ENCODE measurements at places on chromosomes 3 and 15.

DNA sequence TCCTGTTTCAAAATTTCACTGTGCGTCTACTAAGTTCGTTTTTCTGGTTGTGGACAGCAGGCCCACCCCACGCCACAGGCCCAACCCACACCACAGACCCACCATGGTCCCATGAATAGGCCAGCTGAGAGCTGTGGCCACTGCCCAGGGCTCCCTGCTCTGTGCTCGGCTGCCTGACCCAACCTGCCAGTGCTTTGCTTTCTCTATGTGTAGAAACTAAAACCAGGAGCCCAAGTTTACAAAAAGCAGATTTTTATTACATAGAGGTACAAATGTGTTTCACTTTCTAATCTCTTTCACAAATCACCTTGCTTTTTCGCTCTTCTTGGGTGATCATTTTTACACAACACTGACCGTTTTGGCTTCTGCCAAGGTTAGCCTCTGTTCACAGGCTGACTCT lies 69.1 kb downstream of the HERC2 start:
- DNase-seq, result no peak

- DNase-seq, result no peak
Observed at GRCh38 chr3:37138816-37139215, 35.6 kb downstream of the LRRFIP2 start.

DNA sequence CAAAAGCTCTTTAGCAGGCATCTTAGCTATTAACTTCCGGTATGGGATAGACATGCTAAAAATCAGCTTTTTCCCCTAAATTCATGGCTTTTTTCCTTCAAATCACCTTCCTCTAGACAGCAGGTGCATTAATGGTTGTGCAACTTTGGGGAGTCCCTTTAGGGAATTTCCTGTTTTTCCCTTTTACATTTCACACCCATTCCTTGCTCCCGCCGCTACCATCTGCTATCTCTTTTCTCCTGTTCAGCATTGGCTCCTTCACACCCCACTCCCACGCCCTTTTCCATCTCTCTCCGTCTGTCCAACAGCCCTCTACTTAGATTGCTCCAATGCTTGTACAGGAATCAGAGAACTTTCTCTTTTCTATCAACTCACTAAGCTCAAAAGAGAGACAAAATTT lies 43.4 kb downstream of the FEZF2 start:
- DNase-seq, result no peak

DNA sequence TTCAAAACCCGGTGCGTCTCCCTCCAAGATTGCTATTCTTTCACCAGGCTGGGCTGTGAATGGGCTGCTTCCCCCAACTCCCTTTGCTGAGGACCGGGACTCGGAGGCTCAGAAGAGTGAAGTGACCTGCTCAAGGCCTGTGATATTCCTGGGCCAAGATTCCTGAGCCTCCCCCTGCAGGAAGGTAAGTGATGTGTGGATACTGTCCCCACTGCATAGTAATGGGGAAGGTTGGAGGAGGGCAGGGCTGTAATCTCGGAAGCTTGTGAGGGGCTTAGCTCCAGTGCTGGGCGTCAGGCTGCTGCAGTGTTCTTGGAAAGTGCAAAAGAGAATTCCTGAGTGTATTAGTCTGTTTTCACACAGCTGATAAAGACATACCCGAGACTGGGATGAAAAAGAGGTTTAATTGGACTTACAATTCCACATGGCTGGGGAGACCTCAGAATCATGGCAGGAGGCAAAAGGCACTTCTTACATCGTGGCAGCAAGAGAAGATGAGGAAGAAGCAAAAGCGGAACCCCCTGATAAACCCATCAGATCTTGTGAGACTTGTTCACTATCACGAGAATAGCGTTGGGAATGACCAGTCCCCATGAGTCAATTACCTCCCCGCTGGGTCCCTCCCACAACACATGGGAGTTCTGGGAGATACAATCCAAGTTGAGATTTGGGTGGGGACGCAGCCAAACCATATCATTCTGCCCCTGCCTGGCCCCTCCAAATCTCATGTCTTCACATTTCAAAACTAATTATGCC lies 67.6 kb downstream of the EFCAB12 start:
- no peak for DNase-seq

- DNase-seq, result no peak
Observed at GRCh38 chr3:64290864-64291263, 65.6 kb upstream of the PRICKLE2 start.

- DNase-seq, result no peak
Observed at GRCh38 chr3:28286595-28286994, 45.2 kb downstream of the CMC1 start.

GRCh38 chr3:11386465-11387113 lies 114.4 kb downstream of the ATG7 start:
- no peak for DNase-seq

DNA sequence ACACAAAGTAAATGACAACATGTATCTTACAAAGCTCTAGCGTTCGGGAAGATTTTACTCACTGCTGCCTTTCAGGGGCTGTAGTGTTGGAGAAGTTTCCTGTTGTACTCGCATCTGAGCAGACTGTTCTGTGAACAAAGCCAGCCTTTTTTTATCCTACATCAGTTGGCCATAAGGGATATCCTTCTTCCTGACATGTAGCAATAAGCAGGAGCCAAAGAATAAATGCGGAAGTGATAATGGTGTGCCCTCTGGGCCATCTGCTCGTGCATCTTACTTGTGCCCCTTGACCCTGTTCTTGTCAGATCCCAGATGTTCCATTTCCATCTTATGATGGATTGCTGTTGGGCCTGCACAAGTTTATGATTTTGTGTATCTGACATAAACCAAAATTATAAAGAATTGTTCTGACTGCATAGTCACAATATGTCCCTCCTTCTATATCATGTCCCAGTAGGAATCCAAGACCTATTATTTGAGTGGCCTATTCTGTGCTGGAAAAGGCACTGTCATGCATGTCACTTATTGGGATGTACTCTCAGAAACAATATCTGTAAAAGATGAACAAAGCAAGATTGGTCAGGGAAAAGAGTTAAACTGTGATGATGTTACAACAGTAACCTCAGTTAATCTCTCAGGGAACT lies 631.3 kb downstream of the NSUN3 start:
- no peak for DNase-seq

- no peak for DNase-seq
Observed at GRCh38 chr3:37741644-37742043, 120.0 kb upstream of the CTDSPL start.

DNA sequence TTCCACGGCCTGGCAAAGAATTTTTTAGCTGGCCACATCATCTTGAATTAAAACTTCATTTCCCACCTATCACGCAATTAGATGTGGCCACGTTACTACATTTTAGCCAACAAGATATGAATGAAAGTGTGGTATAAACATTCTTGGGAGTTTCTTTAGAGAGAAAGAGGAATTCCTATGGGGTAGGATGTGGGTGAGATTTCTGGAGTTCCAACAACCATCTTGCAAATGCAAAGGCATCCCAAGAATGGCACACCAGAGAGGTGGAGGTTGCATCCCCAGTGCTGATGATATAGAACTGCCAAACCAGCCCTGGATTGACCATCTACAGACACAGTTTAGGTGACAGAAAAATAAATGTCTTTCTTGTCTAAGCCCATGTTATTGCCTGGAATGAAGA lies 66.3 kb upstream of the AKAP13 start:
- no peak for DNase-seq

- no peak for DNase-seq
Observed at GRCh38 chr3:52229656-52230055, 4.2 kb upstream of the TLR9 start.

GRCh38 chr3:118955914-118956556 lies 78.6 kb downstream of the IGSF11 start:
- DNase-seq, result peak; percentile 21

DNA sequence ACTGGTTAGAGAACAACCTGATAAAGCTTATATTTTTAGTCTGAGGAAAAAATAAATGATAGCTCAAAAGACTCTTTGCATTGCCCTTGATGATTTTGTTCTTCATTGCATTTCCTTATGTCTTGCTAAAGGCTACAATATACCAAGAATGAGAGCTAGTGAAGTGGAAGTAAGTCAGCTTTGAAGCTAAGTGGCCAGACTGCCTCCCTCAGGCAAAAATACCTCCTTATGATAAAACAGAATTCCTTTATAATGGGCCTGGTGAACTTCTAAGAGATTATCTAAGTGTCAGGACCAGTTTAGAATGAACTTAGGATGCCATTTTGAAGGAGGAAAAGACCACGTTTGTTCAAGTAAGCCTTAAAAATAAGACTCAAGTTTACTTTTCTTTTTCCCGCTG lies 678.4 kb downstream of the ROBO2 start:
- DNase-seq, result no peak

- no peak for DNase-seq
Observed at GRCh38 chr3:24145981-24146822, 201.1 kb downstream of the NR1D2 start.

- DNase-seq, result no peak
Observed at GRCh38 chr15:36370731-36371112, 208.7 kb upstream of the CDIN1 start.

GRCh38 chr15:67022587-67023105 lies 42.8 kb upstream of the SMAD3 start:
- no peak for DNase-seq

GRCh38 chr3:67704322-67704721 lies 49.9 kb upstream of the SUCLG2 start:
- peak; percentile 25 for DNase-seq

GRCh38 chr15:76293361-76293760 lies 17.9 kb downstream of the ETFA start:
- no peak for DNase-seq

DNA sequence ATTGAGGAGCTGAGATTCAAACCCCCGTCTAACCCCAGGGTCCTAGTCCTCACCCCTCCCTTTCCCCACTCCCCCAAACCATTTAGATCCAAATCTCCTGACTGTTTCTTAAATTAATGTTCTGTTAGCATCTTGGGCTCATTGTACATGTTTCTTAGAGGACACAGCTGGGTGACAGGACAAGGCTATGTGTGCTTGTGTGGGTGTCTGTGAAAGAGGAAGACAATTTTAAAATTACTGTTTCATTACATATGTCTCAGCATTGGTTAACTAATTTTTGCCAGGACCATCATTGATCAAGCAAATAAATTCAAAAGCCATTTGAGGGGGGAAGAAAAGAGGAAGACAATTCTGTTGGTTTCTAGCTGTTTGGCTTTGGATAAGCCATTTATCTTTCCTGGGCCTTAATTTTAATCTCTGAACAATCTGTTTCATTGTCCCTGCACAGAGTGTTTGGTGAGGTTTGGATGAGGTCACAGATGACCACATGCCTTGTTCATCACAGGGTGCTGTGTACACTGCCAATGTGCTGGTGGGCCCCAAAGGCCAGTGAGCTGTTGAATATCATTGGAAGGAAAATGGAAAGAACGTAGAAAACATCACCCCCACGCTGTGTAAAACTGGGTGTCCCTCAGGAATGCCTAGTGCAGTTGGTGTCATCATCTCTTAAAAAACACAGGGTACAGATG lies 51.9 kb downstream of the RPLP1 start:
- DNase-seq, result no peak

GRCh38 chr3:146543461-146544001 lies 876 bp downstream of the PLSCR1 start:
- no peak for DNase-seq

DNA sequence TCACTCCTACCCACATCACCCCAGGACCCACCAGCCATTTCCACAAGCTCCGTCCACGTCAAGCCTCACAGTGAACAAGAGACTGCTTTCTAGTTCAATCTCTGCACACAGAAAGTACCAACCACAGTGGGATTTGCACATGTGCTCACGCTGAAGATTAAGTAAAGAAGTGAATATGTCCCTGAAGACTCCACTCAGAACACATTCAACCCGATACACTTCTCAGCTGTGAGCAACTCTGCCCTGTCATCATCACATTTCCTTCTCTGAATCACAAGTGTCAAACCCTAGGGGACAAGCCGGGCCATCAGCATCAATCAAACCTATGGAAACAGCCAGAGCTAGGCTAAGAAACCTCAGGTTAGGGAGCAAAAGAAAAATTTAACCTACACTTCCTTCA lies 1.9 kb downstream of the STIMATE start:
- no peak for DNase-seq

- DNase-seq, result no peak
Observed at GRCh38 chr15:39172380-39173281, 408.2 kb upstream of the THBS1 start.

- DNase-seq, result no peak
Observed at GRCh38 chr15:66573348-66573718, 7.5 kb upstream of the LCTL start.

DNA sequence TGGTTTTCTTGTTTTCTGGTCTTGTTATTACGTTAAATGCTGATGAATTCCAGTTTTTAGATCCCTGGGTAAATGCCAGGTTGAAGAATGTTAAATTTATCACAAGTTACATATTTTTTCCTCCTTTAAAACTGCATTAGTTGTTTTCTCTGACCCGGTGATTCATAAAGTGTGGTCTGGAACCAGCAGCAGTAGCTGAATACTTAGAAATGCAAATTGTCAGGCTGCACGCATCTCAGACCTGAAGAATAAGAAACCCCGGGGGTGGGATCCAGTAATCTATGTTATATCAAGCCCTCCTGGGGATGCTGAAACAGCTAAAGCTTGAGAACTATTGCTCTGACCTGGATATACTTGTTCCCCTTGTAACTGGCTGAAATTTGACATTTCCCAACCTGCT lies 69.1 kb downstream of the PEX5L start:
- DNase-seq, result no peak

DNA sequence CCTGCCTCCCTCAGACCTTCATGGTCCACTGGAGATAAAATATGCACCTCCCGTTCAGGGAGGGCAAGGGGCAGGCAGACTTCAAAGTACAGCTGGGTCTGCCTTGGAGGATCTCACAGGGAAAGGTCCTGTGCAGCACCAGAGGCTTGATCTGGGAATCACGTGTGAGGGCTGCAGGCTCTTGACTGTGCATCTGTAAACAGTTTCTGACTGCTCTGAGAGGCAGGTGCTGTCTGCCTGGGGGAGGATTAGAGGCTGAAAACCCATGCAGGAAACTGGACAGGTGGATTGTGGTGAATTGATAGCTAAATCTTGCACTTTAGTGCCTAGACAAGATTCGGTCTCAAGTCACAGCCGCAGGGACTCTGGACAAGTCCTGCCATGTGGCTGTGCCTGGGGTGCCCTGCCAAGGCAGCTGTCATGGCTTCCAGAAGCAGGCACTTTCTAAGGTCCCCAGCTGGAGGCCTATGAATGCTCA lies 239.3 kb downstream of the EPHB1 start:
- DNase-seq, result no peak

GRCh38 chr15:69358850-69359249 lies 55.3 kb upstream of the KIF23 start:
- no peak for DNase-seq

DNA sequence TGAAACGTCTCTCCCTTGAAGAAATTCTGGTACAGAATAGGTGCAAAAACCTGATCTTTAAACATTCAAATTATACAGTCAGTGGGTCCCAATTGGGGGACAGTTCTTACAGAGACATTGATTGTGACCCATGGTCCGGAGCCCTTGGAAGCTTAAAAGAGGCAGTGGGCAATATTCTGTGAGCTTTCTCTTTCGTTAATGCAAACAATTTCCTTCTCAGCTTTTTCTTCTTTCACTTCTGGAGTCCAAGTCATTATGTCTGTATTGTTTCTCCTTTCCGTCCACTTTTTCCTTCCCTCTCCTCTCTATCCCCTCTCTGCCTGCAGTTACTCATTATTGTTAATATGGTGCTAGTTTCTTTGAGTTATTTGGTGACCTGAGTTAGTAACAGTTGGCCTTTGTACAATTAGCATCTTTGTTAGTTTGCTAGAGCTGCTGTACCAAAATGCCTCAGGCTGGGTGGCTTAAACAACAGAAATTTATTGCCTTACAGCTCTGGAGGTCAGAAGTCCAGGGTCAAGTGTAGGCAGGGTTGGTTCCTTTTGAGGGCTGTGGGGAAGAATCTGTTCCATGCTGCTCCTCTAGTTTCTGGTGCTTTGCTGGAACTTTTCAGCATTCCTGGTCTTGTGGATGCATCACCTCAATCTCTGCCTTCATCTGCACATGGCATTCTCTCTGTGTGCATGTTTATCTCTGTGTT lies 102.6 kb downstream of the GMPS start:
- DNase-seq, result no peak

Data from activated naive CD4-positive, alpha-beta T cell treated with anti-CD3 and anti-CD28 coated beads, Interleukin-2, amount 10 ng/mL, durations not matched to agents 7 days and 5 days (primary cell).